Naive thymus-derived CD8-positive, alpha-beta T cell (primary cell): ENCODE measurements at places on chromosomes 1 and 21.

DNA sequence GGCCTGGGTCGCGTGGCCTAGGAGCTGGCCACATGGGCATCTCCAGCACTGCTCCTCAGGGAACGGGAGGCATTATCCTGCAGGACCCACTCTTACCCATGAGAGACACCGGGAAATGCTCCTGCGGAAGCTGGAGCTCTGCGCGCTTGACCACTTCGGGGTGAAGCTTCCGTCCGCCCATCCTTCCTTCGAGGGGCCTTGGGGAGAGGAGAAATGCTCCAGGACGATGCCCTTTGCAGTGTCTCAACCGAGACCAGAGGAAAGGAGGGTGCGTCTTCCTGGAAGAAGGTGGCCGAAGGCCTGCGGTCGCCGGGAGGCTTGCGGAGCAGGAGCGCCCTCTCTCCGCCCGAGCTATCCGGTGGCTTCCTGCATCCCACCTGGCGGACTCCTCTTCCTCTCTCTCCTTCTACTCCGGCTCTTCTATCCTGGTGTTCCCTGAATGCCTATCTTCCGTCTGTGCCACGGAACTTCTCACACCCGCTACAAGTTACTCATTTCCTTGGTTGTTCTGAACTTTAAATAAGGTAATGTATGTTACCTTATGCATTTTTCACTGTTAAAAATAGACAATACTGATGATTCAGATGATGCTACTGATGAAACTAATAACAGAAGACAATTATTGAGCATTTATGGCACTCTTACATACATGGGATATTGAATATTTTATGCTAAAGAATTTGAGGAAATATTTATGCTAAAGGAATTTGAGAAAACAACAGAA lies 91.4 kb downstream of the PRKAB2 start:
- H3K36me3 ChIP-seq: no peaks in the 10 kb centered on the region
- no peak for DNase-seq
- peaks cover 44% of the 10 kb centered on the region for H3K4me1 ChIP-seq
- peaks cover 29% of the 10 kb centered on the region for H3K27me3 ChIP-seq

DNA sequence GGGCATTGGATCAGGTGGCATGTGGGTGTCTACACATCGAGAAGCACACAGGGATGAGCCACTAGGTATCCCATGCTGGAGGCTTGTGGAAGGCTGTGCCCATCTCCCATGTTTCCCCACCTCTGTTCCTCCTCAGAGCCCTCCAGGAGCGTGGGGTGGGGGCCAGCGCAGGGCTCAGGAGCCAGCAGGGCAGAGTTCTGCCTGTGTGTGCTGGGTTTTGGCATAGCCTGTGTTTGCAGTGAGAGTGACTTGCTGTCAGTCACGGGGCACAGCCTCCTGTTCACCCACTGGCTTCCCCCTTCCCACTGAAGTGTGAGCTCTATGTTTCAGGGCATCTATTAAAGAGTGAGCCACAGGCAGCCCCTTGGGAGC lies 10.4 kb downstream of the IBA57 start:
- H3K36me3 ChIP-seq: peaks cover 8% of the 10 kb centered on the region
- no peak overlapping the region for H3K4me3 ChIP-seq
- H3K4me1 ChIP-seq: peaks cover 6% of the 10 kb centered on the region
- DNase-seq: no peak

DNA sequence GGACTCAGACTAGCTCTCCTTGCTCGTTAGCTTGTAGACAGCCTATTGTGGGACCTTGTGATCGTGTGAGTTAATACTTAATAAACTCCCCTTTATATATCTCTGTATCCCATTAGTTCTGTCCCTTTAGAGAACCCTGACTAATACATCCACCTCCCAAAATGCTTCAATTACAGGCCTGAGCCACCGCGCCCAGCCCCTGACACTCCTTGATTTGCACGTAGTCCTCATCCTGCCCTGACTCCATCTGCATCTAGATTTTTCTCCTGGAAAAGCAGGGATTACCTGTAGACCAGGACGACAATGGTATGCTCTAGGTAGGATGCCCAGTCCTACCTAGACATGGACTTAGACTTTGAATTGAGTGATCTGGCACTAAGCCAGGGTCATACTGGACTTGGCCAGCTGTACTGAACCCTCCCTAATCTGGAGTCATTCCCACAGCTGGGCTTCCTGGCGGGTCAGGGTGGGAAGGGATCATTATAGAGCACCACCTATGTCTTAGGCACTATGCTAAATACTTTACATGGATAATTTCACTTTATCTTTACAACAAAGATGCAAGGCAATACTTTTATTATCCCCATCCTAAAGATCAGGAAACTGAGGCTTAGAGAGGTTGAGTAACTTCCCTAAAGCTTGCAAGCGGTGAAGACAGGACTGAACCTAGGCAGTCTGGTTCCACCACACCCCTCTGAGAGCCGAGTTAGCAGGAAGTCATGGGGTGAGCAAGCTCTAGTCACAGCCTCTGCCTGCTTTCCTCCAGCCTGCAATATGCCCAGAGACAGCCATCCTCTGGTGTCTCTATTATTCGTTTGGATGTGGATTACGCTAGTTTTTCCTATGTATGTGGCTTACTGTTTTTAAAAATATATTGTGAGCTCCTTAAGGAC lies 89.4 kb downstream of the DTL start:
- no peaks in the 10 kb centered on the region for H3K27me3 ChIP-seq
- peaks cover 2% of the 10 kb centered on the region for H3K4me1 ChIP-seq
- H3K36me3 ChIP-seq: no peaks in the 10 kb centered on the region
- H3K27ac ChIP-seq: no peak overlapping the region

DNA sequence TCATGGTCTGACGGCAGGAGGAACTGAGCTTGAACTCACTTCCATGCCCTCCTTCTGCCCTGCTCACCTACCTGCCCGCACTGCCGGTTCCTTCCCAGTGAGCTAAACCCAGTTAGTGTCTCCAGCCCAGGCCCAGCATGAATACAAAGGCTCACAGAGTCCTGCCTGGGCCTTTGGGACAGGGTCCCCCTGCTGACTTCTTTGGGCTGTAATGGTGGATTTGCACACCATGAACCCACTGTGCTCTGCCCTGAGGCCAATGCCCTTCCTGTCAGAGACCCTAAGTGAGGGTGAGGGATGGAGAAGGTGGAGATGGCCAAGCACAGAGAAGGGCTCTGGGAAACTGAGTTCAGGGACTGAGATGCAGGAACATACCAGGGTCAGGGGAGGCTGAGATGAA lies 153.4 kb downstream of the PCP4 start:
- H3K4me1 ChIP-seq: peaks cover 2% of the 10 kb centered on the region
- DNase-seq: no peak
- peaks cover 8% of the 10 kb centered on the region for H3K27me3 ChIP-seq
- H3K36me3 ChIP-seq: no peaks in the 10 kb centered on the region
- H3K27ac ChIP-seq: no peak overlapping the region
- H3K4me3 ChIP-seq: no peak overlapping the region

GRCh38 chr1:242524571-242525359 lies at the start of gene PLD5:
PLD5 (minus strand) TSS chr1:242524697.
- H3K27me3 ChIP-seq: peaks cover 36% of the 10 kb centered on the region
- H3K36me3 ChIP-seq: peaks cover 4% of the 10 kb centered on the region
- no peak within 1 kb of the TSS for H3K27ac ChIP-seq
- no peak for DNase-seq

- H3K36me3 ChIP-seq: no peaks in the 10 kb centered on the region
- no peak for DNase-seq
- H3K27ac ChIP-seq: no peak overlapping the region
- no peaks in the 10 kb centered on the region for H3K4me1 ChIP-seq
These were observed 109.2 kb upstream of the SERTAD4 start for GRCh38 chr1:210123383-210123782.

DNA sequence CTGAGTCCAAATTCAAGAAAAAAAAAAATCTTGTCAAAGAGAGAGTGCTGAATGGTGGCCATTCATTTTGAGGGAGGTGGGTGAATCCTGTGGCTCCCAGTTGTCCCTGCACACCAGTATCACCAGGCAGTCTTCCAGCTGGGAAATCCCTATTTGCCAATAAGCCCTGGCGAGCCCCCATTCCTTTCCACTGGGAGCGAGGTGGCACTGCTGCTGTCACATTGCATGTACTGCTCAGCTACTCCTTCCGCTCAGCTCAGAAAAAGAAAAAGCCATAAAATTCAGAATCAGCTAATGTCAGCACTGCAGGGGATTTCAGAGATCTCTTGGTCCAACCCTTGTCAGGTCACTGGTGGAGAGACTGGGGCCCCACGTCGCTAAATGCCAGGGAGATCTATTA lies 298.5 kb downstream of the OMA1 start:
- H3K27ac ChIP-seq: no peak overlapping the region
- peaks cover 9% of the 10 kb centered on the region for H3K4me1 ChIP-seq
- peaks cover 10% of the 10 kb centered on the region for H3K36me3 ChIP-seq
- H3K27me3 ChIP-seq: peaks cover 17% of the 10 kb centered on the region

DNA sequence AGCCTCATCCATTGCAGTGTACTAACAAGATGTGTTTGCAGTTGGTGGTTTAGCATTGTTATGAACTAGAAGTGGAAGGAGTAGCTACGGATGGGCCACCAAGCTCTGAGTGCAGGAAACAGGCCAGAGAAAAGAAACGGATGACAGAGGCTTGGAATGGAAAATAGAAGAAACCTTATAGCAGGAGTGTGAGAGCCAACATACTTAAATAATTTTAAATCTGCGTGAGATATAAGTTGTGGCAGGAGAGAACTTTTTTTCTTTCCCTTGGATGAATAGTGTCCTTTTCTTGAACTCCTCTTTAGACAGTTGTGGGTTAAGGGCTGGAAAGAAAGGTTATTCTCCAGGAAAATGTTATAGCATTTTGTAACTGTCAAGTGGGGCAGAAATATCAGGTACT lies 54.2 kb downstream of the RGL1 start:
- H3K4me1 ChIP-seq: no peaks in the 10 kb centered on the region
- no peak overlapping the region for H3K4me3 ChIP-seq
- no peaks in the 10 kb centered on the region for H3K36me3 ChIP-seq
- DNase-seq: no peak
- no peaks in the 10 kb centered on the region for H3K27me3 ChIP-seq
- H3K27ac ChIP-seq: no peak overlapping the region

DNA sequence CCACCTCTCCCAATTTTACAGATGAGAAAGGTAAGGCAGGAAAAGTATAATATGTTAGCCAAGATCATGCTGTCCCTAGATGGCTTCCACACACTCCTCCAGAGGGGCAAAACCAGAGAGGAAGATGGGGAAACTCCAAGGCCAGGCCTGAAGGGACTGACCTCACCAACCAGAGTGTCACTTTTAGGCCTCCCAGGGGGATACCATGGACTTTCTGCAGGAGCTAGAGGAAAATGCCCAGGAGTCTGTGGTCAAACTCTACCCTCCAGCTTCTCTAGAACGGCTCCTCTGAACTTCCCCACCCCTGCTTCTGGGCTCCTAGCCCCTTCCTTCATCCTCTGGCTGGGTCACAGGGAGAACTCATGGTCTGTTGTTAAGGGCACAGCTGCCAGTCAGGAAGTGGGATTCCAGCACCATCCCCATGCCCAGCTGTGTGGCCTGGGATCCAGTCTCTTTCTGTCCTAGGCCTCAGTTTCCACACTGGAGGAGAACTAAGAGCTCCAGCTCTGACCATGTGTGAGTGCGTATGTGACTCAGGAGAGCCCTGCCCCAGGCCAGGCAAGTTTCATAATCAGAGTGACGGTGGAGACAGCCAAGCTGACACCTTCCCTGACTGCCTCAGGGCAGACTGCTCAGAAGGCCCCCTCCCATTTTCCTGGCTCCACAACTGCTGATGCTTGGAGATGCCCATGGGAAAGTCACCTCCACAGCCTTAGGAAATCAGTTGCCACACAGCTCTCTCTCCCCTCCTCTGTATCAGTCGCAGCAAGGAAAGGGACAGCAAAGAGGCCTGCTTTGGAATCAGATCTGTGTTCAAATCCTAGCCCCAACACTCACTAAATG lies 1.9 kb downstream of the IGSF8 start:
- H3K27ac ChIP-seq: peak overlapping the region; percentile 92
- H3K4me3 ChIP-seq: peak overlapping the region; percentile 90
- DNase-seq: no peak
- no peaks in the 10 kb centered on the region for H3K27me3 ChIP-seq
- no peaks in the 10 kb centered on the region for H3K36me3 ChIP-seq

GRCh38 chr21:26087223-26087918 lies 83.2 kb downstream of the APP start:
- no peak overlapping the region for H3K4me3 ChIP-seq
- H3K4me1 ChIP-seq: peaks cover 8% of the 10 kb centered on the region
- H3K27me3 ChIP-seq: no peaks in the 10 kb centered on the region
- peaks cover 17% of the 10 kb centered on the region for H3K36me3 ChIP-seq
- H3K27ac ChIP-seq: no peak overlapping the region

DNA sequence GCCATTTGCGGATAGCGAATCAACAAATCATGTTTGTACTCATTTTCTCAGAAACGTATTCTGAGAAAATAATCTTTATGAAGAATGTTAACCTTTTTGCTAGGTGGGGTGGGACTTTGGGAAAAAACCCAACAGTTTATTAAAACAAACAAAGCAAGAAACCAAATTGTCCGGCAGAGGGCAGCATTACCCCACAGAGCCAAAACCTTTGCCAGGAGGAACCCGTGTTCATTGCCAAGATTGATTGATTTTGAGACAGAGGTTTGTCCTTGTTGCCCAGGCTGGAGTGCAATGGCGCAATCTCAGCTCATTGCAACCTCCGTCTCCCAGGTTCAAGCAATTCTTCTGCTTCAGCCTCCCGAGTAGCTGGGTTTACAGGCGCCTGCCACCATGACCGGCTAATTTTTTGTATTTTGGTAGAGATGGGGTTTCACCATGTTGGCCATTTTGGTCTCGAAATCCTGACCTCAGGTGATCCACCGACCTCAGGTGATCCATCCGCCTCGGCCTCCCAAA lies 70.8 kb upstream of the RHOU start:
- no peak overlapping the region for H3K27ac ChIP-seq
- no peaks in the 10 kb centered on the region for H3K36me3 ChIP-seq
- peaks cover 4% of the 10 kb centered on the region for H3K27me3 ChIP-seq
- peak; percentile 75 for DNase-seq

GRCh38 chr1:21703318-21703963 lies 34.3 kb upstream of the RAP1GAP start:
- no peak overlapping the region for H3K4me3 ChIP-seq
- DNase-seq: no peak
- H3K27ac ChIP-seq: no peak overlapping the region
- H3K27me3 ChIP-seq: no peaks in the 10 kb centered on the region

- peaks cover 32% of the 10 kb centered on the region for H3K36me3 ChIP-seq
- H3K27ac ChIP-seq: no peak overlapping the region
- no peak for DNase-seq
These were observed 262.1 kb upstream of the PKN2 start for GRCh38 chr1:88421997-88422396.
